Activated effector memory CD4-positive, alpha-beta T cell treated with anti-CD3 and anti-CD28 coated beads, Interleukin-2, amount 50 U/mL, for 16 hours (primary cell): ENCODE measurements at places on chromosomes 4 and X.

DNA sequence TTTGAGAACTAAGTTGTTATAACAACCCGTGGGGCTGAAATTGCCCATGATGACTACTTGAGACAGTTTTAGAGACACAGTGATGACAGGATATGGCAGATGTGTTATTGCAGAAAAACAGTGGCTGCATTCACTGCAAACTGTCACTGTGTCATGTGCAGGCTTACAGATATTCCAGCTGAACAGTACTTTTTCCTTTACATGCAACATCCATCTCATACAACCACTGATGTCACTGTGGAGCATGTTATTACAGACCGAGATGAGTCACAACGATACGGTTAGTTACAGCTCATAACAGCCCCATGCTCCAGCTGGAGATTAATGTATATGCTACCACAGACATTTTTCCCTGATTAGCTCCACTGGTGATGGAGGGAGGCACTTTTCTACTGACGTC lies 207.4 kb downstream of the TMA16 start:
- DNase-seq, result no peak

DNA sequence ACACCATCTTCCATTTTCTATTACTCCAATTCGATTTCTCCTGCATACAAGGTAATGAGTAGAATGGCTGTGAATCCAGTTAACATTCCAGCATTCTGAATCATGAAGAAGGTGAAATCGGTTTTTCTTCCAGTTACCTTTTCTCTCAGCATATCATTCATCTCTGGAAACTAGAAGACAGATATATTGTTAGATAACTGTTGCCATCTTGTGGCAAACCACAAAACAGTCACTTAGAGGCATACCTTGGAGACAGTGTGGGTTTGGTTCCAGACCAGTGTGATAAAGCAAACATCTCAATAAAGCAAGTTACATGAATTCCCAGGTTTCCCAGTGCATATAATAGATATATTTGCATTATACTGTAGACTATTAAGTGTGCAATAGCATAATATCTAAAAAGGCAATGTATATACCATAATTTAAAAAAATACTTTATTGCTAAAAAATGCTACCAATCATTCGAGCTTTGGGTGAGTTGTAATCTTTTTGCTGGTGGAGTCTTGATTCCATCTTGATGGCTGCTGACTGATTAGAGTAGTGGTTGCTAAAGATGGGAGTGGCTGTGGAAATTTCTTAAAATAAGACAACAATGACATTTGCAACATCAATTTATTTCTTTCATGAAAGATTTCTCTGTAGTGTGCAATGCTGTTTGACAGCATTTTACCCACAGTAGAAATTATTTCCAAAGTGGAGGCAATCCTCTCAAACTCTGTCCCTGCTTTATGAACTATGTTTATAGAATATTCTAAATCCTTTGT lies 82.1 kb downstream of the SLC39A8 start:
- DNase-seq, result no peak

DNA sequence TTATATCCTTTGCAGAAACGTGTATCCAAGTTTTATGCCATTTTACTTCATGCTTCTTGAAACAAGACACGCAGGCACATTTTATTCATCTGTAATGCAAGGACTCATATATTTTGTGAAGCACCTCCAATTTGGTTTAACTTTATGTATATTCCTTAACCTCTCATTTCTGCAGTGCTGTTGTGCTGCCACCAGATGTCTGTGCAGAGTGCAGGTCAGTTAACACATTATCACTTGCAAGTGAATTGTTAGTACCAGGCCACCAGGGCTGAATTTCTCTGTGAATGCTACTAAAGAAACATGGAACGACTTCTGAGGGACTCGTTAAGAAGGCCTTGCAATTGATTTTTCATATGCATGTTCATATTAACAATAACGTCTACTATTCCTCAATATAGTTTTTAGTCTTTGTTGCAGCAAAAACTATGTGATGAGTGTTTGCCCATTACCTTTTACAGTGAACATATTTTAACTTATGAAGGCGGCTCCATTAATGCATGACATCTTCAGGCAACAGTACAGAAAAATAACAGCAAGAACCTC lies 770.3 kb downstream of the NLGN4X start:
- DNase-seq, result no peak

DNA sequence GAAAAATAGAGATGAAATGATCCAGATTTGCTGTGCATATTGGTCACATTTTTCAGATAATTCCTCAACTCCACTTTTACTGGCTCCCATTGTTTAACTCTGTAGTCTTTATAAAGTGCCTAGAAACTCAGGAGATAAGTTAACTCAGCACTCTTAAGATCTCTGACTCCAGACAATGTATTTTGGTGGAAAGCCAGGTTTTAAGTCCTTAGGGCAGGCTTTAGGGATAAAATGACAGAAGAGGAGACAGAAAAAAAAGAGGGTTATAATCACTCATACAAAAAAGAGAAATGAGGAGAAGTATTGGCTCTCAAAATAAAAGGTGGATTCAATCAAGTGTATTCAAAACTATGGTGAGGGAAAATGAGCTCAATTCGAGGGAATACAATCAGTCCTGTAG lies 674.8 kb upstream of the INTU start:
- DNase-seq, result no peak

- DNase-seq, result no peak
Observed at GRCh38 chrX:146224442-146224841, 406.8 kb downstream of the SLITRK2 start.

DNA sequence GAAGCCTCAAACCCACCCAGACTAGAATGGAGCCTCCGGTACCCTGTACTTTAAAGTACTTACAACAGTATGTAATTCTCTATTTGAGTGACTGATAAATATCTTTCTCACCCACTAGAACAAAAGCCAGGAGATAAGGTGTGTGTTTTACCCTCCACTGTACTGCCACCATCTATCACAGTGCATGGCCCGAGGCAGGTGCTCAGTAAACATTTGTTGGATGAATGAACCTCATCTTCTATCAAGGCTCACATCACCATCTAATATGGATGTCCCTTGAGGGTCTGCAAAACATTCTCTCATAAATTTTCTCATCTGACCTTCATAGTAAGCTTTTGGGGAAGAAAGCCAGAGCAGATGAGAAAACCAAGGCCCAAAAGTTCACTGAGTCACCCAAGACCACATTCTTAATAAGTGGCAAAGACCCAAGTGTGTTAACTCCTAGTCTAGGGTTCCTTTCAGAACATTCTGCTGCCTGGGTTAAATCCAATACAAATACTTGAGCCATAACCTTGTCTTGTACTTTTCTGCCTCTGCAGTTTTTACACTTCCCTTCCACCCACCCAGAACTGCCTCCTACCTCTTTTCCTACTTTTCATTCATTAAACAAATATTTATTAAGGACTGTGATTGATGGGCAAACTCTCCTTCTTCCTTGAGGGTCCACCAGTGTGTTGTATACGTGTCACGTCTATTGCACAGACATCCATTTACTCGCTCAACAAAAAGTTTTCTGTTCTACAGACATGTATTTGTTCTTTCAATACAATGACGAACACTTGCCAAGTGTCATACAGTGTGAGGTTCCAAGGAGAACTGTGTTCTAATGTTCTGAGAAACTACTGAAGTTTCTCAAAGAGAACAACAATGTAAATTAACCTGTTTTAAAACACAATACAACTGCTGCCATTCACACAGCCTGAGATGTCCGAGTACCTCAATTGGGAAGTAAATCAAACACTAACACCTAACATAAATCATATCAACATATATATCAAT lies 35.7 kb downstream of the APBB2 start:
- DNase-seq, result no peak

DNA sequence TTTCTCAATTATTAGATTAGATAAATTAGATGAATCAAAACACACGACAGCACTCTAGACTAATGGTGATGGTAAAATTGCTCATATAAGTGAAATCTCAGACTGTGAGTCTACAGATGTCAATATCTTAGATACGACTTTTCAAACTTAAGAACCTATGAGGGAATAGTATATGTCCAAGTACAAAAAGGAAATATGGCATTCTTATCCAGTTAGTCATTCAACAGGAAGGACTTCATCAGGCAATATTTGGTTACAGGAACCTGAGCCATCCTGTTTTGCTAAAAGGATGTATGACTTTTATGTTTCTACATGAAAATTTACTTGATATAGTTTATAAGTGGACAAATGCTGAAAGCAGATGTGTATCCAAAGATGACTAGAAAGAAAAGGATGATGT lies 107.0 kb downstream of the CT47B1 start:
- no peak for DNase-seq

DNA sequence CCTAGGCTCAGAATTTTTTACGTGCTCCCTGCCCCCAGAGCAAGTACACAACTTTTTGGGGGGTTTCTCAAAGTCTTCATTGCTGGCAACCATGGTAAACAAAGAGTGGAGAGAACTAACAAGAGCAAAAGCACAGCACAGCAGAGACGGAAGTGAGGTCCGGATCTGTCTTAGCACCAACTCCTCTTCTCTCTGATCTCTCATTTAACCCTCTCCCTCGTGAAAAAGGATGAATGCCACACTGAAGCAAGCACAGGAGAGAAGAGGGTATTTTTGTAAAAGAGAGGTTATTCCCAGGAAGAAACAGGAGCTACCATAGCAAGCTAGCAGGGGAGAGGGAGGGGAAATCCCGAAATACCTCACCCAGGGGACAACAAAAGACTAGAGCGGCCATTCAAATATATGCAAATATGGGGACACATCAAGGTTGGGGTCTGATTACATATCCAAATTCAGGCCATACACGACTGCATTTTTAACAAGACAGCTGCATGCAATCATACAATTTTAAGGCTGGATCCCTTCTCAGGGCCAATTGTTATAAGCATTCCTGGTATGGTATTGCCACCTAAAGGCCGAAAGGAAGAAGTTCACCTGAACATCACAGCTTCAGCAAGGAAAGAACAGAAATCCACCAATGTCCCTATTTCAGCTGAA lies 46.6 kb downstream of the CD40LG start:
- DNase-seq, result no peak

GRCh38 chr4:185582651-185583400 lies 47.5 kb upstream of the PDLIM3 start:
- no peak for DNase-seq

GRCh38 chr4:7026107-7026506 lies 17.1 kb upstream of the TADA2B start:
- DNase-seq, result no peak

DNA sequence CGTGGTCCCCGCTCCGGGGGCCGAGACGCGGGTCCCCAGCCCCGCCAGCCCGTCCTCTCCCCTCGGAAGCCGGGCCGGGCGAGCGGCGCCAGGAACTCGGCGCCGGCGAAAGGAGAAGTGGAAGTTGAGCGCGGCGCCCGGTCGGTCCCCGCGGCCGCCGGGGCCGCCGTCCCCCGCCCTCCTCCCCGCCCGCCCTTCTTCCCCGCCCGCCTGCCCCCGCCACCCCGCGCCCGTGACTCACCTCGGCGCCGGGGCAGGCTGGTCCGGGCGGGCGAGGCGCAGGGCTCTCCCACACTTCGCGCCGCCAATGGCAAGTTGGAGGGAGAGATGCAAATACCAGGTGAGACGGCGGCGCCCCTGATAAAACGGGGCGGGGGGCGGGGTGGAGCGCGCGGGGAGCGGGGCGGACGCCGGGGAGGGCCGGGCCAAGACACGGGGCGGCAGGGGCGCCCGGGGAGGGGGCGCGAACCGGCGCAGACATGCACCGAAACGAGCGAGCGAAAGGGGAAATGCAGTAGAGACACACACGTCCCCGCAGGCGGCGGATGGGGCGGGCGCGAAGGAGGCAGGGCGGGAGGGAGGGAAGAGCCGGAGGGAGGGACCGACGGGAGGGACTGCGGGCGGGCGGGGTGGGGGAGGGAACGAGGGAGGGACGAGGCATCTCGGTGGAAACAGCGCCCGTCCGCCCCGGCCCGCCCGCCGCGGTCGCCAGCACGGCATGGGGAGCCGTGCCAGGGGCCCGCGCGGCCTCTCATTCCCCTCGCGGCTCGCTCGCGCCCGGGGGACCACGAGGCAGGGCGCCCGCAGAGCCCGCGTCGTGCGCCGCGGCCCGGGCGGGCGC lies at the start of gene ELF4:
Gene ELF4, minus strand, starts transcription at position 119 of the 841 bp plus-strand sequence. CDS start 29,167 bp downstream, outside the sequence.
- peak; percentile 85 for DNase-seq

DNA sequence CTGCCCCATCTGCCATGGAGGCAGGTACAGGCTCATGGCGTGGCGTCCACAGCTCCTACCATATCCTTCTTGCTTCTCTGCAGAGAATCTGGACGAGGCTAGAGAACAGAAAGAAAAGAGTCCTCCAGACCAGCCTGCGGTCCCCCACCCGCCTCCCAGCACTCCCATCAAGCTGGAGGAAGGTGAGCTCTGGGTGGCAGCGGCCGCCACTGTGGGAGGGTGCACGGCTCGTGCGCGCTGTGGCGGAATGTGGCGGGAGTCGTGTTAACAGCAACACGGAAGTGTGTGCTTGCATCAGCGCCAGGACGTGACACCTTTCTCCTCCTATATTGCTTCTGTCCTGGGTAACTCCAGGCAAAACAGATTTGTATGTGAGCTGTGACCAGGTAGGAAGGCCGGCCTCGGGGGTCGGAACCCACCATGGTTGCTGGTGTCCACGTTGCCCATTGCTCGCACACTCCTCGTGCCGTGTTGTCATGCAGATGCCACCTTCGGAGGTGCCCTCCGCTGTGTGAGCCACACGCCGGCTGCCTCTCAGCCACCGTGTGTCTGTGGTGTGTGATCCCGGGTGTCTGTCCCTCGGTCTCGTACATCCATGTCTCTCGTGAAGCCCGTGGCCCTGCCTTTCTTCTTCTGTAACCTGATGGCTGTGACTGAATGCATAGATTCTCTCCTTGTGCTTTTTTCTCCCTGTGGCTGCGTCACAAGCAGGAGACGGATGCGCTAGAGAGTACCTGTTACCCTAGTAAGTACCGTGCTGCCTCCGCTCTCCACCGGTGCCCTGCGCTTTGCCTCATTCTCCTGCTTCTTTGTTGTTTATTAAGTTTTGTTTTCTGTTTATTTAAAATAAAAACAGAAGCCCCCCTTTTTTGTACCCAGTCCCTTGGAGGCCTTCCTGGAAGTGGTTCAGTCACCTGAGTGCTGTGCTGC lies 37.0 kb downstream of the NOP14 start:
- DNase-seq, result peak; percentile 60

- DNase-seq, result no peak
Observed at GRCh38 chrX:805988-806387, 175.4 kb downstream of the SHOX start.

- DNase-seq, result no peak
Observed at GRCh38 chr4:147924604-147925412, 192.9 kb downstream of the ARHGAP10 start.

GRCh38 chr4:82268050-82268825 lies 105.6 kb downstream of the HNRNPD start:
- peak; percentile 73 for DNase-seq

DNA sequence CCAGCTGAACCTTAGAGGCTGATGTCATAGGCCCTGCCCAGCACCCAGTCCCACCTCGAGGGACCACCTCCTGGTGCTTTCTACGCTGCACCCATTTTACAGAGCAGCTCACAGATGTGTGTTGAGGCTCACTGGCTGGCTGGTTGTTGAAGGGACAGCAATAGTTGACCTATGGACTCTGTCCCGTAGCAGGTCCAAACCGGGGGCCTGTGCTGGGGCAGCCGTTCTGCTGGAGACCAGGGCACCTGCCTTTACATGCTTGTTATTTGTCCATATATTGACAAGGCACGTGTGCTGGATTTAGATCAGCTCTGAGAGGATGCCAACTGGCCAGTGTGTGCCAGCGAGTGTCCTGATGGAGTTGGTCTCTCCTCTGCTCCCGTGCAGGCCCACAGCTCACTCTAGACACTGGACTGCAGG lies 58.1 kb downstream of the TNIP2 start:
- no peak for DNase-seq
